ENCODE measurements at places on chromosomes 6 and 20.

DNA sequence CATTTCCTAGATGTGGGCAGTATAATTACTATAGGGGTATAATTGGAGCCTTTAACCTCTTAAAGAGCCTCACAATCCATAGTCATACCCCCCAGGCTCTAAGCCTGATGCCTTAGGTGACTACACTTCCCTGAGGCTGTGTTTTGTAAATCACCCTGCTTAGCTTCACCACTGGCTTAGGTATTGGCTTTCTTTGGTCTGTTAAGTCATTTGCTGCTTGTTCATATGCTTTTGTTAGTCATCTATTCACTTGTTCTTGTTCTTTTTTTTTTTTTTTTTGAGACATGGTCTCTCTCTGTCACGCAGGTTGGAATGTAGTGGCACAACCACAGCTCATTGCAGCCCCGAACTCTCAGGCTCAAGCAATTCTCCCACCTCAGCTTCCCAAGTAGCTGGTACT is 26.7 kb downstream of the KAT14 start:
- DNase-seq = no peak

DNA sequence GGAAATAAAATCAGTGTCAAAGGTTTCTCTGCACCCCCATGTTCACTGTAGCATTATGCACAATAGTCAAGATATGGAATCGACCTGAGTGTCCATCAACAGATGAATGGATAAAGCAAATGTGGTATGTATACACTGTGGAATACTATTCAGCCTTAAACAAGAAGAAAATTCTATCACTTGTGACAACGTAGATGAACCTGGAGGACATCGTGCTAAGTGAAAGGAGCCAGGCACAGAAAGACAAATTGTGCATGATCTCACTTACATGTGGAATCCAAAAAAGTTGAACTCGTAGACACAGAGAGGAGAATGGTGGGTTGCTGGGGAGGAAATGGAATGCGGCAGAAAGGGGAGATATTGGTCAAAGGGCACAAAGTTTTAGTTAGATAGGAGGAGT is 136.3 kb upstream of the ESR1 start:
- no peak for DNase-seq

DNA sequence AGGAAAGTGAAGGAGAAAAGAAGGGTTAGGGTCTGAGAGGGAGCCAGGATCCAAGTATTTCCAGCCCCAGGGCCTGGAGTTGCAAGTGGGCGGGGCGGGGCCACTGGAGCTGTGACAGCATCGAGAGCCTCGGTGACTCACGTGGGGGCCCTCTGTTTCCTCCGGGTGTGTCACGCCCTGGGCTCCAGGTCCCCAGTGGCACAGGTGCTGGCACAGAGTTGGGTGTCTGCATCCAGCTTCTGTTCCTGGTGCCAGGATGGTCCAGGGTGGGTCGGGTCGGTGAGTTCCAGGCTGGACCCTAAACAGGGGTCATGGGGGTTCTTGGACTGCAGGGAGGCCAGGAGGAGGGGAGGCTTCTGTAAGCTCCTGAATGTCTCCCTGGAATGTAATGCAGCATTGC is 16.7 kb downstream of the RAET1L start:
- no peak for DNase-seq

DNA sequence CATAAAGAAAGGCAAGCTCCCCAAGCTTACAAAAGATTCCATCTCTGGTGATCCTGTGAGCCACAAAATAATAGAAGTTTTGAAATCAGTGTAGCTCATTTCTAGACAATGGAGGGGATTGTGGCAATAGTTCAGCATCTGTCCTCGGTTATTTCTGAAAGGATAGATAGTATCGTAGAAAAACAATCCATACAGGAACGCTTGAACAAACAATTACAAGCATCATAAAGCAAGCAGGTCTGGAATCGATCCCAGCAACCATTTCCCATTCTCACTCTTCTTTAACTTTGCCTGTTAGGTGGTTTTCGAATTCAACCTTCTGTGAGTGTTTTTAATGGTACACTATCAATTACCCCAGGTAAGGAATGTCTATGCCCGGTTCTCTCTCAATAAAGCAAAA is 931.1 kb downstream of the KIF16B start:
- no peak for DNase-seq

DNA sequence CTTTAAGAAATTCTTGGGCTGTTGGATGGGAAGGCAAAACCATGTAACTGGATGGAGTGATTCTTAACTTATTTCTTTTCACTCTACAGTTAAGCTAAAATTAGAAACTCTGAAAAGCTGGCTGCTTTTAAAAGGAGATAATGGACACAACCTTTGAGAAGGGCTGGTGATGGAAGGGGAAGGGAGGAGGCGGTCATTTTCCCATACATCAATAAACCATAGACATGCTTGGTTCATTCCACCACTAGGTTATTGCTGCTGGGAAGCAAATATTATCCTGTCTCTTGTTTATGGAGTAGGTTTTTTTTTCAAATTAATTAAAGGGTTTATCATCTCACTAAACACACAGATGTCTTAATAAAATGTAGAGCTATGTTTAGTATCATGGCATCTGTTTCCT is 76.2 kb downstream of the PLCB1 start:
- DNase-seq = peak; percentile 56

- DNase-seq = peak; percentile 38
Measured at GRCh38 chr6:122476131-122476530, 4.5 kb upstream of the SERINC1 start.

GRCh38 chr6:39029156-39030011 is 19.2 kb upstream of the GLP1R start:
- DNase-seq = peak; percentile 26

- peak; percentile 3 for DNase-seq
Measured at GRCh38 chr6:19408331-19408730, 428.8 kb upstream of the ID4 start.

DNA sequence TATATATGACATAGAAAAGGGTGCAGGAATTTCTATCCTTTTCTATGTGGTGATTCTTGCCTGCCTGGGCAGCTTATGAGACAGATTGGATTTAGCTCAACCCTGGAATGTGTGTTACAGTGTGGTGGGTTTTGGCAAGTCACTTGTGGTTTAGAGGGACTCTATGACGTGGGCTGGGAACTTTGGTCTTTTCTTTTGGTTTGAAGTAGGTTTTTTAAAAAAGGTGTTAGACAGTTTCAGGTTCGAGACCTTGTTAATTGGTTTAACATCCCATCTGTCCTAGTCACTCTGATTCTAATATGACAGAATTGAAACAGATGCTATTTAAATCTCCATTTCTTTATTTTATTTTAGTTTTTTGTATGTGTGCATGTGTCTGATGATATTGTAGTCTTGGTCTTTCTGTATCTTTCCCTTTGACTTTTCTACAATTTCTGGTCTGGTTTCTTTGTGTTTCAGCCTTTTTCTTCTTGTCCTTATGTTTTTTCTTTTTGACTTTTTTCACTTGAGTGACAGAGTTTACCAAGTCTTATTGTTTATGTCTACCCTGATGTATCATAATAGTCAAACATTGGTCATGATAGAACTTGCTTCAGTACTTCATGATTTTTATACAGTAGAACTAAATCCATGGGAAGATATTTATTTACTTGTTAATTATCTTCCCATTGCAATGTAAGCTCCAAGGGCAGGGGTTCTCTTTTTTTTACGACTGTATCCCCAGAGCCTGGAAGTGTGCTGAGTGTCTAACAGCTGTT is 174.3 kb downstream of the CDKAL1 start:
- peak; percentile 83 for DNase-seq

DNA sequence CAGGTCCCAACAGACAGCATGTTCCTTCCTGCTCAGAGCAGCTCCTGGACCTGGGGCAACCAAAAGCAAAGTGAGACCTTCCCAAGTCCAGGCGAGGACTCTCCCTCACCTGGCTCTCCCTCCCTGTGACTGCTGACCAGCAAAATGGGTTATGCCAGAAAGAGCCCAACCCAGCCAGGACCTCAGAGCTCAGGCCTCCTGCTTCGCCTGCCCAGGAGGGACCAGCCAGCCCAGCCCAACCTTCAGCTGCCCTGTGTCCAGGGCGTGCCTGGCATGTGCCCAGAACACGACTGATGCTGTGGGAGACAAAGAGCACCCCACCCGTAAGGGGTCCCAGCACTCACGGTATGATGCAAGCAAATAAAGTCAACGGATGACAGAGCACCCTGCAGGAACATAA is 74.0 kb upstream of the CST7 start:
- DNase-seq = no peak

- no peak for DNase-seq
Measured at GRCh38 chr6:165910184-165910966, 247.3 kb upstream of the PDE10A start.

DNA sequence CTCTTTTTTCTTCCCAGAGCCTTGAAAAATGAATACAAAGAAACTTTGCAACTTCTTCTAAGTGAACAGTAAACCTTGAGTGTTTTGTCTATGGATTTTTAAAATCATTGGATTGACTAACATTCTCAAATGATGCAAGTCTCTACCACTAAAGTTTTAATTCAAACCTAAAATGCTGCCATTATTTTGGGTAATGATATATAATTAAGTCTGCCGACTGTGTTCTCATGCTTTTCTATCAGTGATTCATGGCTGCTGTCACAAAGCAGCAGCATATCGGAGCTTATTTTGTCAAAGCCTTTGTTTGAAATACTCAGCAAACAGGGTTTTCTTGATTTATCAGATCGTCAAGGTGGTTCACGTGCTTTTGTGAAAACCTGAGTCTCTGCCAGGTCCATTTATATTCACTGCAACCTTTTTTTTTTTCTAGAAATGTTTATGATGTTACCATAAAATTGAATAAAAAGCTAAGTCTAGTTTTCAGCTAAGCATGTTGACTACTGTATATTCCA is 96.3 kb downstream of the GJA1 start:
- DNase-seq = no peak

GRCh38 chr6:27124252-27124657 is 123.2 kb upstream of the PRSS16 start:
- DNase-seq = no peak

GRCh38 chr6:165922309-165922794 is 245.3 kb downstream of the TBXT start:
- DNase-seq = no peak

DNA sequence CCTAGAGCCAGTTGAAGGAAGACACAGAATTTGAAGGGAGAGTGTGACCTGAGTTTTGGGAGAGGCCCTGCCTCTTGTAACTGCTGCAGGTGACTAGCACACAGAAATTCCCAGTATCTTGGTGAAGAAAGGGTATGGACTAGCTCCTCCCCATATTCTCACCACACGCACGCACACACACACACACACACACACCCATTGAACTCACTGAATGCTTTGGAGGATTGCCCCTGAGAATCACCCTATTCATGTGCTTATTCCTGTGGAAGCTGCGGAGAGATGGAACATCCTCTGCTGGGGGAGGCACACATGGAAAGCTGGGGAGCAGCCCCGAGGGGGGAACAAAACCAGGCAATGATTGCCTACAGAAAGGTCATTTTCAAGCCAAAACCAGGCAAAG is 6.2 kb upstream of the LMBRD1 start:
- DNase-seq = no peak

All from NCI-H524 (cell line).